ENCODE measurements at places on chromosomes 7 and 10.

DNA sequence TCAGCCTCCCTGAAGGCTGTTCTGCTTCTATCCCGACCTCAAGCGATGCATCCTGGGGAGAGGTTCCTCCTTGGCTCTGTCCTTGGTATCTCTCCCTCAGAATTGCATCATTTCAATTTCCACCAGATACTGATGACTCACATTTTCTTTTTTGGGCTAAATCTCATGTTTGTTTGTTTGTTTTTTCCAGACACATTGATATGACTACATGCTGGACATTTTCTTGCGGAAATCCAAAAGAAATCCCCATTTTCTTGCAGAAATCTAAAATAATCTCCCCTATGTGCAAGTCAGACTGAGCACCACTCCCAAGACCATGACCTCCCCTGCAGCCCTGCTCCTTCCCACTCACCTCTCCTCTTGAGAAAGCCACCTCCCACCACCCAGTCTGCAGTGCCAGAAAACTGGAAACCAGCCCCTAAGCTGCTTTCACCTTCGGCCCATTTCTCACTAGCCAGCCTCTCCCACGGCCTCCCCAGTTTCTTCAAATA, 260.2 kb upstream of the PRKCQ start:
- DNase-seq, result no peak

GRCh38 chr10:84204122-84204521, 9.8 kb downstream of the CDHR1 start:
- no peak for DNase-seq

GRCh38 chr10:127041552-127041951, 136.3 kb downstream of the DOCK1 start:
- DNase-seq, result no peak

DNA sequence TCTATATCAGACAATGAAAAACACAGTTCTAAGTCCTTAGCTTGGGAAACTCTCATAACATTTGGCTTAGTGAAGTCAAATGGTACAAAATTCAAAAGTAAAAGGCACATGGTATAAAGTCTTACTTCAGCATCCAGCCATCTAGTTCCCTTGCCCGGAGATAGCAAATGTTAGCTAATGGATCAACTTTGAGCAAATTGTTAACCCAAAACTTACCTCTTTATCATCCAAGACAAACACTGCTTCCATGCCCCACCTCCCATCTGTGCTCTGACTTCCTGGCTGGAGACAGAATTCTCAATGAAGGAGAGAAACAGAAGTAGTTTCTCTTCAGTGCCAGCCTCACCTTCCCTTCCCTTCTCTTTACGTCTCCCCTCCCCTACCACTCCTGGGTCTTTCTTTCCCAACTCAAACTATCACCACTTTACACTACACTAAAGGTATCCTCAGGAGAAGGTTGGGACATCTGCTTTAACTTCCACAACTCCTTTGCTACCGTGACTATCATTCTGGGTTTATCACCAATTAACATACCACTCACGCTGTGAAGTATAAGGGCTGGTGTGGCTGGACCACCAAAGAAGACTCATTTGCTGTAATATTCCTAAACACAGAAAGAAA, 21.2 kb upstream of the ZNRF2 start:
- DNase-seq, result no peak

- DNase-seq, result no peak
Observed at GRCh38 chr7:23712368-23713284, 2.6 kb downstream of the STK31 start.

- DNase-seq, result no peak
Observed at GRCh38 chr7:20607216-20607615, 8.3 kb upstream of the ABCB5 start.

DNA sequence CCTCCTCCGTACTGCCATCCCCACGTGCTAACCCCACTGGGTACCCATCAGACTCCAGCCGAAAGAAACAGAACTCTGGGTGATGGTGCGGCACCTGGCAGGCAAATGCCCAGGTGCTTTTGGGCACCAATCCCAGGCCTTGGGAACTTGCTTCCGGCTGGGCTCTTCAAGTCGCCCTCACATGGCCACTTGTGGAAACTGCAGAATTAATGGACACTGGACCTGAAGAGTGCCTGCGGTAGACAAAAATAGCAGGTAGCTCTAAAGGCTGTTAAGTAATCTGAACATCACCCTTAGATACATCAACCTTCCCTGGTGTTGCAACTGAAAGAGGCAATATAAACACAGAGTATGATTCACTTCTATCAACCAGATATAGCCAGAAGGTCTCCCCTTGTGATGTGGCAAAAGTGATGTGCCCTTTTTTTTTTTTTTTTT, 644.4 kb downstream of the GRM8 start:
- no peak for DNase-seq

GRCh38 chr10:43076311-43076875, 476 bp upstream of the RET start:
- DNase-seq, result no peak

GRCh38 chr10:21807180-21807579, 196.3 kb downstream of the DNAJC1 start:
- DNase-seq, result no peak

- no peak for DNase-seq
Observed at GRCh38 chr7:16200591-16200990, 220.7 kb downstream of the CRPPA start.

- DNase-seq, result no peak
Observed at GRCh38 chr7:110842796-110843195, 248.1 kb upstream of the LRRN3 start.

DNA sequence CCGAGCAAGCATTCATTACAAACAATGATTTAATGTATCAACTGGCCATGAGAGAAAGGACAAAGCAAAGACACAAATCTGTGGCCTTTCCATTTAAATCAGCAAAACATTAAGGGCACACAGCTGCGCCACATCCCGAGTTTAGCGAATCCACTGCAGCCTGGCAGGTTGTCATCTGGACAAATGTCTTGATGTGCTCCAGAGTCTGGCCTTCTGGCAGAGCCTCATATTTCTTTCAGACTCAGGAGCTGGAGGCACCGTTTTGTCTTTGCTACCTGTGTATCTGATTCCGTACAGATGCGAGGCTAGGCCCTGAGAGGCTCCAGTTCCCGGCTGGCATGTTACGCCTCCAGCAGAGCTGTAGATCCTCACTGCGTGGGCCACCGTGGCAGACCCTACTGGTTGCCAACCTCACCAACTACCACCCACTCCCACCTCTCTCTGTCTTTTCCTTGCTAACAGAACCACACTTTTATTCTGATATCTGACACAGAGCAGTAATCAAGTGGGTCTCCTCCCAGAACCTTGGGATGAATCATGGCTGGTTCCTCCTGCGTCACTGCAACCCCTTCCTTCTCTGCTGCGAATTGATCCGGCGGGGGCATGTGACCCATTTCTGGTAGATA, 40.9 kb upstream of the EFCAB10 start:
- DNase-seq, result no peak

GRCh38 chr10:61262486-61263261, 190.5 kb downstream of the TMEM26 start:
- no peak for DNase-seq

DNA sequence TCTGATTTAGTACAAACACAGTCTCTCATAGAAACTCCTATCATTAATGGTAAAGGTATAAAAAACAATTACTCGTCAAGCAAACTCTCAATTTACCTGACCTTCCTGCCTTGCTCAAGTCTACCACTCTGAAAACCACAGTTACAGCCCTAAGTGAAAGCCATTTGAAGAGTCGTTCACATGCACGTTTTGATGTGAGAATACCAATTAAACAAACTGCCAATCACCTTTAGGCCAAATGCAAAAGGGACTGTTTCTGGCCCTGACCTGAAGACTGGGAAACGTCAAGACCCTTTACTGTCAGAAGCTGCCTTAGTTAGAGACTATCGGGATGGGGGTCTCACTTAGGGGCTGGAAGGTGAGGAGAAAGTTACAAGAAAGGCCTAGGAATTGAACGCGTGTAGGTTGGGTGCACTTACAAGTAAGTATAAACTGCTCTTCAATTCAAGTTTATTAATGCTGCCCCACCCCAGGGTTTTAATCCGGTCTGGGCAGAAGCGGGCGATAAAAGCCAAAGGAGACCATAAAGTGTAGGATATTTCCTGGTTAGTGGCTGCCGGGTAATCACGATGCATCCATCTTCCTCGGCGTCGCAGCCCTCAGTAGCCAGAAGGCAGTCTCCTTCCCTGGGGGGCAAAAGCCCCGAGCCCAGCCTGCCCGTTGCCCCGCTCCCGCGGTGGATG, 935 bp downstream of the TM9SF3 start:
- peak; percentile 44 for DNase-seq

- no peak for DNase-seq
Observed at GRCh38 chr10:62233356-62234076, 35.1 kb downstream of the RTKN2 start.

DNA sequence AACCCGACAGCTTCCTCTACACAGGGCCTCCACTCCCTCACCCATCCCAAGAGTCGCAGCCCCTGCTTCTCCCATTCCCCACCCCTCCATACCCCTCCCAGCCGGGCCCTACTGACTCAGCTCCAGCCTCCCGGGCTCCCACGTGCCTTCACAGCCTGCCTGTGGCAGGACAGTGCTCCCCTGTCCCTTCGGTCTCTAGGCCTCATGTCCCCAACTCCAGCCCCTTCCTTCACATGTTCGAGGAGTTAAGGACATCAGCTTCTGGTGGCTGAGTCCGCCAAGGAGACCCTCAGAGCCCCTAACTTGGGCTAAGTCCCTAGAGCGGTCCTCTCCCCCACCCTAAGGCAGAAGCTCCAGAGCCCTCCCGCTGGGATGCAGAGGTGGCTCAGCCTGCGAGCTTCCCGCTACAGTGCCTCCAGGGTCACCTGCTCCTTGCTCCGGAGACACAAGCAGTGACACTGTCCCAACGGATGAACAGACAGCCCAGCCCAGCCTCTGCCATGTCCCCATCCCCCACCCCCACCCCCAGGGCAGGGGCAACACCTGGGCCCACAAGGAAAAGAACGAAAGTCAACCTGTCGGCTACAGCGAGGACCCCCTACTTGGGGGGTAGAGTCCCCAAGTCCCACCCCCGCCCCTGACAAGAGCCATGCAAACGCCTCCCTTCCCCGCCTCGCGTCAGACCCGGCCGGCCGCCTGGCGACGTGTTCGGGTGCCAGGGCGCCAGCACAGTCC, 716 bp downstream of the SMARCD3 start:
- no peak for DNase-seq

DNA sequence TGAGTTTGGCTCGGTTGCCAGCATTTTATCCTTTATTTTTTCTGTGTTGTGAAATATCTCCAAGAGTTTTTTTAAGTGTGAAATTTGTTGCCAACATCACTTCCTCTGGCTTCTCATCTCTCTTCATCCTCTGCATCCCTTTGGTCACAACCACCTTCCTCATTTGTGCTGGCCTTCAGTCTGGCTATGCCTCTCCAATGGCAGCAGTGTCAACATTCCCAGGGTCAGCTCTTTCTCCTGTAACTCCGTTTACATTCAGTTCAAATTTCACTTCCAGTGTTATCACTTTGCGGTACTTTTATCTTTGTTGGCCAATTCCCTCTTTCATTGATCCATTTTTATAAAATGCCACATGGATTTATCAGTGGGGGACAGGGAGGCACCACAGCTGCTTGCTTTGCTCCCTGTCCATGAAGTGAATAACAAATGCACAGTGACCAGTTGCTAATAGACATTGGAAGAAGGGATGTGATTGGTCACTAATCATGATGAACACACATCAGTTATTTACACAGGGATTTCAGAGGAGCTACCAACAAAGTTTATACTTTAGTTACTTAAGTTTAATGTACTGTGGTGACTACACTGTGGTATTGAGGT, 311.4 kb upstream of the LRGUK start:
- DNase-seq, result no peak

- DNase-seq, result no peak
Observed at GRCh38 chr7:21542891-21543527, at the start of gene DNAH11. TSS of gene DNAH11 (plus strand) at chr7:21543039. CDS start at chr7:21543246, 207 bp downstream.

DNA sequence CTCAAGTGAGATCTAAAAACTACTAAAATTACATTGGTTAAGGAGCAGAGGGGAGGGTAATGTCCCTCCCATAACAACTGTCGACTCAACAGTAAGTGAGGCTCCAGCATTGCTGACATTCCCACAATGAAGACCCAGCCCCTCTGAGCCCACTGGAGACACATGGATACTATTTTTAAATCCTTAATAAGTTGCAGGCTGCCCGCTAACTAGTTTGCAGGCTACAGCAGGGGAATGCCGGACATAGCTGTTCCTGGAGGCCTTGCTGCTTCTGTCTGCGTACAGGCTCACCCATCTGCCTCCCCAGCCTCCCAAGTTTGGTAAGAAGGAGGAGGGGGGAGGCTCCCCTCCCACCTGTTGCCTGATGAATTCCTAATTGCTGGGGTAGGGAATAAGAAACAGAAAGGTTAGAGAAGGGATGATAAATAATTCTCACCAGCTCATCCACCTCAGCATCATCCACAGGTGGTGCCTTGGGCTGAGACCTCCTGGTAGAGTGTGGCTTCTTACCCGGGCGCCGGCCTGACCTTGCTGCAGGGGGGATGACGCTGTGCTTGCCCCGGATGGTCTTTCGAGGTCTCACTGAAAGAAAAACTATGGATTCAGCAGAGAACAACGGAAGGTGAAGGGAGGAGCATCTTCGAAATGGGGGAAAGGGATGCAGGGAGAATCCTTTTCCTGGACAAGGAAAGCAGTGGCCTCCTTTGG, 10.1 kb downstream of the FZD9 start:
- no peak for DNase-seq

DNA sequence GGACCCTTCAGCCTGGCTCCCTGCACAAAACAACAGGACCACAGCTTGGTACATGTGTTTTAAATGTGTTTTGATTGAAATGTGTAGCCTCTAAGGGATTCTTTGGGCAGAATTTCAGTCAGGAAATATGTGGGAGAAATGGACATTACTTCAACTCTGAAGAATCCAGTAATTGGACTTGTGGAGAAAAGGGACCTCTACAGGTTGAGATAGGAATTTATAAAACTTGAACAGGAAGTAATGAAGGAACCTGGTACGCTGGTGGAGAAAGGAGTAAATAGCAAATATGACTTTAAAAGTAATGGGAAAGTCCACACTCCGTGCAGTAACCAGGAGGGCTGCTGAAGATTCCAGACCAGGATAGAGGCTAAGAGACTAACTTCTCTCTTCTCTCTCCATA, 220.5 kb downstream of the LHFPL3 start:
- no peak for DNase-seq

DNA sequence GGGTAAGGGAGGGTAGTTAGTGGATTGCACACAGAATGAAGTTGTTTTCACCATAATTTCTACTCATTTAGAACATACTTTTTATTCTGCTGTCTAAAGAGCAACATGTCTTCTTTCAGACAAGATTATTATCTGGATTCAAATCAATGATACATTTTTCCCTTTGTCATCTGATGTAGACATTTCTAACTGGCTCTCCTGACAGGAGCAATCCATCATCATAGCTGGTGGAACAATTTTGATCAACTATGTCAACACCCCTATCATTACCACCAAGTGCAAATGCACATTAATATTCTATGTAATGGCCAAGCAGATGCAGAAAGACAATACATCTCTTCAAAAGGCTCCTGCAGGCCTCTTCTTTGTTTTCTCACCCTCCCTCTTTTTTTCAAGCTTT, 672.9 kb upstream of the LRRTM3 start:
- no peak for DNase-seq

DNA sequence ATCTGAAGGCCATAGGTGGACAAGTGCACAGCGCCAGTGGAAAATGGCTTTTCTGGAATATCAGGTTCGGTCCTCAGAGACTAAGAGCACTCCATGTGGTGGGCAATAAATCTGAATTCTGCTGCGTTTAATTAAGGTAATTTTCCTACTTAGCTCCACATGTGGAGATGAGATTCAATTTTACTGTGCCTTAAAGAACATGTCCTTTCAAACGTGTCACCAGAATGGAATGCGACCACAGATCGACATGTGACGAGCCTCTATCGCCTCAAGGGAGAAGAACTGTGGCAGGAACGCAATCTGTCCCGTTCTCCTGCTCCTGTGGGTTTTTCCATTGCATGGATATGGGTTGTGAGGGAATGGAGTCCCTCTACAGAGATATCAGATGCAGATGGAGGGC, 205.3 kb upstream of the ZNF32 start:
- DNase-seq, result no peak

- no peak for DNase-seq
Observed at GRCh38 chr7:37193087-37193774, 255.4 kb downstream of the ELMO1 start.
